ENCODE measurements at places on chromosomes 1 and 21. TPM values are rescaled to one million over a fixed set of nuclear protein-coding genes. Genes with fewer than 3 reads are reported as not detected.

GRCh38 chr1:22328331-22329147 is 123.1 kb upstream of the ZBTB40 start:
- DNase-seq: no peak

- DNase-seq: no peak
Observed at GRCh38 chr1:232711996-232712395, 82.1 kb upstream of the SIPA1L2 start.

DNA sequence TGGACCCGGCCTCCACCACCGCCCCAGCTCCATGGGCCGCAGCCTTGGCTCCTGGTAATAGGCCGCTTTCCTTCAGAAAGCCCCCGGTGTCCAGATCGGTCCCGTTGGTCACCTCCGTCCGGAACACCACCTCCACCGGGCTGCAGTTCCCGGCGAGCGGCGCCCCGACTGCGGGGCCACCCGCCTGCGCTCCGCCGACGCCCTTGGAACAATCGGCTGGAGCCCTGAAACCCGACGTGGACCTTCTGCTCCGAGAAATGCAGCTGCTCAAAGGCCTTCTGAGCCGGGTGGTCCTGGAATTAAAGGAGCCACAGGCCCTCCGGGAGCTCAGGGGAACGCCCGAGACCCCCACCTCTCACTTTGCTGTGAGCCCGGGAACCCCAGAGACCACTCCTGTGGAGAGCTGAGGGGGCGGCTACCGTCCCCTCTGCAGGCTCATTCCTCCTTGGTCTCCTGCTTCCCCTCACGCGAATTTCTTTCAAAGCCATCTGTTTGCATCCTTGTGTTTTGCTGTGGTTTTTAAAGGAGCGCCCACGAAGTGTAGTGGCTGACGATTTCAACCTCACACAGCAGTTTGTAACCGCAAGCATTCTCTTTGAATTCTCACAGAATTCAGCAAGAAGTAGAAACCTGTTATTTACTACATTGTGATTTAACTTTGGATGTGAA is 6.0 kb downstream of the FCRLB start:
- DNase-seq: no peak

The CLEC20A gene
- total RNA-seq: not detected

The S100B gene
- total RNA-seq: 61.3 TPM

DNA sequence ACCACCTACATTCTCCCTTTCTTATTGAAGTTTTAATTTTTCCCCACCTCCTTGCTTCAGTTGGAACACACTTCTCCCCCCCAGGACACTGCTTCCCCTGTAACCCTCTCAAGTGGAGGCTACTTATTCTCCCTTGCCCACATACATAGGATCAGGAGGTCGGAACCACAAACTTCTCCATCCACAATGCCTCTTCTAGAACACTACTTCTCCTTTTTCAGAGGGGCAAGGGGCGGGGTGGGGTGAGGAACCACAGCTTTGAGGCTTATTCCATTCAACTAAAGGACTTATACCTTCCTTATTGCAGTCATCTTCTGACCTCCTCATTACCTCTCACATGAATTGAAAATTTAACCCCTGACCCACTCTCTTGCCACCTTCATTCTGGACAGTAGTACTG is 81.3 kb downstream of the NEK7 start:
- DNase-seq: no peak

DNA sequence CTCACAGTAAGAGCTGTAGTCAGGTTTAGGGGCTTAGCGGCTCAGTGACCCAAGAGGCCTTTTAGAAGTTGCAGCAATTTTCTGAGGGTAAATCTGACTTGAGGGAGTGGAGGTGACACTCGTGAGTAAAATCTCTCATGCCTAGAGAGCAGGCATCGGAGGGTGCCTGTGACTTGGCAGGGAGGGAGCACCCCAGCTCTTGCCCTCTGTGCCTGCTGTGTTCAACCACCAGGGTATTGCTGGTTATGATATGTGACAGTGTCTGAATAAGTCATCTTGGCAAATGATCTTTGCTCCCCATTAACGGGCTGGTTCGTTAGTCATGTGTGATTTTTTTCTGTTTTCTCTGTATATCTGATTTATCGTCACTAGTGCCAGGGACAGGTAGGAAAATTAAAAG is 5.9 kb downstream of the MAN1C1 start:
- DNase-seq: no peak

DNA sequence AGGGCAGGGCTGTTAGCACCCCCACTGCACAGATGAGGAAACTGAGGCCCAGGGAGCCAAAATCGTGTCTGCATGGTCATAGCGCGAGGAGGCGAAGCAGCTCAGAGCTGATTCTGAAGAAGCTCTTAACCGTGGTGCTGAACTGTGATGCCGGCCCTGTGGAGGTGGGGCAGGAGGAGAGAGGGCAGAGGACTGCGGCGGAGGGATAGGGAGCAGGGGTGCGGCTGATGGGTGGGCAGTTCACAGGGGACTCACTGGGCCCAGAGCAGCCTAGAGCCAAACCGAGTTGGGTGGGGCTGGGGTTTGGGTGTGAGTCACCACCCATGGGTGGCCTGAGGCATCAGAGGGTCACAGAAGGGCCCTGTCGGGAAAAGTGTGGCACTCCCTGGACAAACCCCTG is 74.7 kb downstream of the RAP1GAP start:
- no peak for DNase-seq

Measured in breast epithelium (tissue), 4 donors.